ENCODE measurements at places on chromosomes 16 and 17. TPM values are rescaled to one million over a fixed set of nuclear protein-coding genes. Genes with fewer than 3 reads are reported as not detected.

ACSM2A gene
- 0.17 TPM for total RNA-seq

FN3K gene
- 2.9 TPM for total RNA-seq

PPP1R27 gene
- total RNA-seq: not detected

GNG13 gene
- not detected for total RNA-seq

BRIP1 gene
- total RNA-seq: 19.9 TPM

KRTAP1-4 gene
- not detected for total RNA-seq

C1QTNF1 gene
- not detected for total RNA-seq

CDH16 gene
- not detected for total RNA-seq
